CD8-positive, alpha-beta T cell (primary cell): ENCODE measurements at places on chromosomes 4 and X.

- no peak for DNase-seq
Measured at GRCh38 chrX:40578039-40578695, 2.6 kb upstream of the ATP6AP2 start.

DNA sequence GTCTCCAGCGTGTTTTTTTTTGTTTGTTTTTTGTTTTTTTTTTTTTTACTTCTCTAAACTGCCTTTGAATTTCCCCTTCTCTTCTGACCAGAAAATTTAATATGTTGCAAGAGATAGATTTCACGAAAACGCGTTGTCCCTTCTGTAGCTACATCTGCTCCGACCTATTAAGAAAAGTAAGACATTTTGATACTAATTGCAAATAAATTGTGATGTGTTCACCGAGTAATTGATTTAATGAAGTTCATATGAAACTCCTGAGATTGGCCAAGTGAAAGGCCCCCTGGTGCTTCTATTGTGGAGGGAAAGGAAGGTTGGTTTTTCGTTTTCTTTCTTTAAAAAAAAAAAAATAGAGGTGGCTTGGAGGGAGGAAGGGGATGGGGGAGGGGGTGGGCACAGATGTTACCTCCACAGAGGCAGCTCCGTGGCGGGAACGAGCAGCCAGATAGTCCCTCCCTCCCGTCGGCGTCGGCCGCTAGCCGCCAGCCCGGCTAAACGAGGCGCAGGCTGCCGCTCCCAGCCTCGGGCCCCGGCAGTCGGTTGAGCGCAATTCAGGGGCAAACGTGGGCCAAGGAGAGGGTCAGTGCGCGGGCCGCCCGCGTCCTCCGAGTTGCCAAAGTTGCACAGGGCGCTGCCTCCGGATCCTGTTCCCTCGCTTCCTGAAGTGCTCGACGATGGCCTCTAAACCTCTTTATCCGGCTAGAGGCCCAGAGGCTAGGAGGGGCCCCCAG is 139.1 kb upstream of the ZIC3 start:
- no peak for DNase-seq

GRCh38 chr4:1291996-1292702 is 2.5 kb downstream of the MAEA start:
- no peak for DNase-seq

DNA sequence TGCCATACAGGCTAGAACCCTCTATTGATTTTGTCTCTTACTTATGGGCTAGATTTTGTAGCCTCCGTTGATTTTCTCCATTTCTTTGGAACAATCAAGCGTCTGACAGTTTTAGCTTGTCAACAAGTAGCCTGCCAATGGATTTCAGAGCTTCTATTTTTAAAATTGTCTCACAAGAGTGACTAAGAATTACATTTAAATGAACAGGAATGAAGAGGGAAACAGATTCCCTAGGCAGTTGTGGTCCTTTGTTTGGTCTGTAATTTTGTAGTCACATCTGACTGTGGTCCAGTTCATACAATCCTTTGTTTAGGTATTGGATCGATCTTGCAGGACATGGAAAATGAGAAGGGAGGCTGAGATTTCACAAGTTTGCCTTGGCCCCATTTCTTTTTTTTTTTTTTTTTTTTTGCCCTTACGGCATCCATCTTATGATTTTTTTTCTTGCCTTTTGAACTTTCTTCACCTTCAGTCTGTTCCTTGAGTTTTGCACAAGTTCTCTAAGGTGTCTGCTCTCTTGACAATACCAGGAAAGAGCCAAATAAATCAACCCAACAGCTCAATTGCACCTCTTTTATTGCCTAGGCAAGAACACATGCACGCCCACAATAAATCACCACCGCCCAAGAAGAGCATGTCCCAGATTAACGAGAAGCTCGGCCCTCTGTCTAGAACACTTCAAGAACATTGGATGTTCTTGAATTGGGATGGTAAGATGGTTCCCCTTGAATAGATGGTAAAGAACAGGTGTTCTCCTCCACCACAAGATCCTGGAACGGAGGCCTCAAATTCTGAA is 86.5 kb upstream of the EGFL6 start:
- DNase-seq = no peak

- DNase-seq = no peak
Measured at GRCh38 chr4:39096847-39097246, 34.8 kb downstream of the KLHL5 start.

DNA sequence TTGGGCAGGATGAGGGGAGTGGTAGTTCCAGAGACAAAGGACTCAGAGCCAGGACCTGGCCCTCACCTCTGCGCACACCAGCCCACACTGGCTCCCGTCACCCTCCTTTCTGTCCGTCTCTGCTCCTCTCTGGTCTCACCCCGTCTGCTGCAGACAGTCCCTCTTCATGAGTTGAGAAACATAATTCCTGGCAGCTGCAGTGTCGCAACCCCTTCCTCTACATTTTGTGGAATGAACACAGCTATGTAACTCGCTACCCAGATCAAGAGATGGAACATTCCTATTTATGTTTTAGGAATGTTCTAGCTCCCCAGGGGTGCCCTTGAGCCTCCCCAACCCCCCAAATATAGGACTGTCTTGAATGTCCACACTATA is 59.3 kb downstream of the SHROOM2 start:
- no peak for DNase-seq

GRCh38 chr4:175622887-175623286 is 189.2 kb downstream of the GPM6A start:
- no peak for DNase-seq

- no peak for DNase-seq
Measured at GRCh38 chrX:44010626-44011025, 37.4 kb upstream of the NDP start.

DNA sequence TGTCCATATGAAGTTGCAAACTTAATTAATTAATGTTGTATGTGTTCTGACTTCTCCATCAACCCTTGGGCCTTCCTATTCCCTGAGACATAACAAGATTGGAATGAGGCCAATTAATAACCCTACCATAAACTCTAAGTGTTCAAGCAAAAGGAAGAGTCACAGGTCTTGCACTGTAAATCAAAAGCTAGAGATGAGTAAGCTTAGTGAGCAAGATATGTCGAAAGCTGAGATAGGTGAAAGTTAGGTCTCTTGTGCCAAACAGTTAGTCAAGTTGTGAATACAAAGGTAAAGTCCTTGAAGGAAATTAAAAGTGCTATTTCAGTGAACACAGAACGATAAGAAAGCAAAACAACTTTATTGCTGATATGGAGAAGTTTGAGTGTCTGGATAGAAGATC is 58.2 kb upstream of the GPRIN3 start:
- DNase-seq = no peak

DNA sequence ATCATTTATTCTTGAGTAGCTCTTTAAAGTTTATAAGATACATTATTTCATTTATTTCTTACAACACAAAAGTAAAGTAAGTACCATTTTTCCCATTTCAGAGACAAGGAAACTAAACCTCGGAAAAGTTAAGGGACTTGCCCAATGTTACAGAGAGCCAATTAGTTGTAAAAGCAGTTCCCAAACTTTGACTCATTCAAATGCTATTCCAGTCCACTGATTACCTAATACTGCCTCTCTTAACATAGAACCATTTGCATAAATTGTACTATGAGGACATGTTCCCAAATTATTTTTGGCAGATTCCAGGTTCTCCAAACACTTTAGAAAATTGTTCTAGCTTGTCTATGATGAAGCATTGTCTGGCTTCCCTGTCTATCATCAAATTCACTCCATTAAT is 45.6 kb upstream of the GRIA3 start:
- no peak for DNase-seq

DNA sequence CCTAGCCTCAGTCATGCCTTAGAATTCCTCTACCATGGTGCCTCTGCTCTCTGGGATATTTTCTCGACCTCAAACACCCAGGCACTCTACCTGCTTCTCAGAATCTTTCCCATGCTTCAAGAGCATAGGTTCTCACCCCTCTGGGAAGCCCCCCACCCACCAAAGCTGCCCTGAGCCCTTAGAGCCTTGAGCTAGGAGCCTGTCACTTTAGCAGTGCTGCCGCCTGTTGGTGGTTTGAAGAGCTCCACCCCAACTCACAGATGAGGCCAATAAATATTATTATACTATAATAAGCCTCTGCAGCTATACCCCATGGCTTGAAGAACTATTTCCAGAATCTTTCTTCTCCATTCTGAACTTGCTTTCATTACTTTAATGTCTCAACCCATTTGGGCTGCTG is 109.7 kb downstream of the RTL5 start:
- DNase-seq = no peak

DNA sequence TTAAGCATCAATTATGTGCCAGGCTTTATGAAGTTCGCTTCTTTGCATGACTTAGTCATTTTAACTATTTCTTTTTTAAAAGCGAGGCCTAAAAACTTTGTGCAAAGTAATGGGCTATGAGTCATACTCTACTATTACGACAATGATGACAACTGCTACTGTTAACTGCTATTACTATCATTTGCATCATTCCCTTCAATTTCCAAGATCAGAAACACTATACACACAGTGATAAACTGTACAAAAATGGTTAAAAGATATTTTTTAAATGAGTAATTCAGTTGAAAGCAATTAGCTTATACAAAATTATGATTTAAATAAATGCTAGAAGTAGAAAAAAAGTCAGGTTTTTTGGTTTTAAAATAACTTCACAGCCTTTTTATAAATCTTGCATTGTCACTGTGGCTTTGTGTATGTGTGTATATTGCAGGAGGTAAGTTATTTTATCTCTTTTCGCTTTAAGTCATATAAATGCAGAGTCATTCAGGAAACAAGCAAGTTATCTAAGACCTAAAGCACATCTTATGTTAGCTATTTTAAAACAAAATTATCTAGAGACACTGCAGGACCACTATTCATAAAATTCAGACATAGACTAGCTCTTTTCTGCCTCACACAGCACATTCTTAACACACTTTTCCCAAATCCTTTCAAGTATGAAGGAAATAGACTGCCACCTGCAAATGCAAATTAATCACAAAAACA is 18.5 kb upstream of the CXCL3 start:
- DNase-seq = no peak

GRCh38 chr4:84258905-84259830 is 239.9 kb downstream of the NKX6-1 start:
- no peak for DNase-seq

- no peak for DNase-seq
Measured at GRCh38 chr4:123305736-123306135, 90.9 kb upstream of the SPRY1 start.

GRCh38 chrX:65910899-65911298 is 129.0 kb downstream of the VSIG4 start:
- no peak for DNase-seq

DNA sequence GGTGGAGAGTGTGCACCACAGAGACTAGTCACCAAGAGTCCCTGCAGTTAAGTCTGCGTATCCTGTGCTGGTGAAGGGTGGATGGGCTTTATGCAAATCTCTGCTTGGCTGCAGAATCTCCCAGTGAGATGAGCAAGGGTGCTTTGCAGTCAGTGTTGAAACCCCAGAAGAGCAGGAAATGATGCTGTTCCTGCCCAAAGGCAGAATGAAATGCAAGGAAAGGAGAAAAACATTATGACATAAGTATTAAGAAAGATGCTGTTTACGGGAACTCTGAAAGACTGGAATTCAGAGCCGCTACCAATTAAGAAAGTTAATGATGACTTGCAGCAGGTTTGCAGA is 25.4 kb upstream of the ACSL1 start:
- no peak for DNase-seq

DNA sequence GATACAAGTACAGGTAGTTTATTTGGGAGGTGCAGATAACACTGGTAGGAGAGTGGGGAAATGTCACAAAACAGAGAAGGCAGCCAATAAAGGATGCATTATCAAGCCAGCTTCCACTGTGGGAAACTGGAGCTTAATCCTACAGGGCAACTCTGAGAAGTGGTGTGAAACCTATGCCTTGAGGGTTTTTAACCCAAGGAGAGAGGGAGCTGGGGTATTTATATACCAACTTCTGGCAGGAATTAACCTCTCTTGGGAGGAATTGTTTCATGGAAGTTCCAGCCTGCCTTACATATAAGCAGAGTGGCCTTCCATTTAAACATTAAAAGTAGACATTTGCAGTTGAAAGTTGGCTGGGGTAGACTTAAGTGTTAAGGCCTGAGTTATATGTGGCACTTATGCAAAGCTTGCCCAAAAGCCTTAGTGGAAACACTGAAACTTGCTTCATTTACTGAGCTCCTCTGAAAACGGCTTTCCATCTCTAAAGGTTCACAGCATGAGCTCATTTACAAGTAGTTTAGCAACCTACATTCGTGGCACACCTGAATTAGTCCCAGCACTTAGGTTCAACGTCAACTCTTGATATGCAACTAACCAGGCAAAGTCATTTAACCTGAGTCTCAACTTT is 19.2 kb downstream of the MAGEB17 start:
- DNase-seq = no peak

GRCh38 chrX:130267956-130268448 is 697 bp downstream of the ZNF280C start:
- DNase-seq = no peak

DNA sequence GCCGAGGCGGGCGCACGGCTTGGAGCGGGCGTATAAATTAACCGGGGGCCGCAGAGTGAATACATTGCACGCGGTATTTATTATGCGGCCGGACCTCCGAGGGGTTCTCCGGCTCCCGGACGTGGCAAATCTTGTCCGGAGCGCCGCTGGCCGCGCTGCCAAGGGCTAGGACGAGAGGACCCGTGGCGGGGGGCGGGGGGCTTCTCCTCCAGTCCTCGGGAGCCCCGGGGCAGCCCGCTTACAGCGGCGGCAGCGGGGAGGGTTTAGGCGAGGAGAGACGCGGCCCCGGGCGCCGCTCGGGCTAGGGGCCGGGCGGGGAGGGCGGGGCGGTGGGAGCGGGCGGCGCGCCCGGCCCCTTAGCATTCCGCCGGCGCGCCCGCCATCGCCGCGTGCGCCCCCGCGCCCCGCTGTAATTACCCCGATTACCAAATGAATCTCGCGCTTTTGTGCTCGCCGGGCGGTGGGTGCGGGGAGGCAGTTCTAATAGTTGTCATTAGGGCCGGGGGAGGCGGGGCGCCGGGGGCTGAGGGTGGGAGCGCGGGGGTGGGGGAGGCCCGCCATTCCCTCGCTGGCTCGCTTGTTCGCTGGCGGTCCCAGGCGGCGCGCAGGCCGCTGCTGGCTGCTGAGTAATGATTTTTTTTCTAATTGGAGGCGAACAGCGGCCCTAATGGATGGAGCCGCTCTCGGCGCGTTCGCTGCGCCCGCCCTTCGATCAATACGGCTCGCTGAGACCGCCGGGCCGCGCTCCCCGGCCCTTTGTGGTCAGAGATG is 276.6 kb downstream of the BCOR start:
- no peak for DNase-seq

- DNase-seq = no peak
Measured at GRCh38 chrX:149198980-149199732, 305.9 kb downstream of the IDS start.

GRCh38 chr4:55838356-55838755 is 15.1 kb upstream of the EXOC1 start:
- no peak for DNase-seq

DNA sequence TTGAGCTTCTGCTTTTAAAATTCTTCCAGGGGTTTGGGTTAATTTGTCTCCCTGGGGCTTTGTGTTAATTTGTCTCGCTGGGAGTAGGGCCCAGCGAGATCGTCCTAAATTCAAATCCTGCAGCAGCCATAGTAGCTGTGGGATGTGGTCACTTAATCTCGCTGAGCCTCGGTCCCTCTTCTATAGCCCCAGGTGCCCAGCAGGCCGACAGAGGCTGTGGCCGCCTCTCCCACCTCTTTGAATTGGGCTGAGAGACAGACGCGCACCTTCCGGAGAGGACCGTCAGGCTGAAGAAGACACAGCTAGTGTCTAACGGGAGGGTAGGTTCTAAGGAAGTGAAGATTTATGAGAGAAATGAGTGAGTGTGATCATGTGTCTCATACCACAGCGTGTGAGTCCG is 15.7 kb upstream of the WFS1 start:
- DNase-seq = no peak
